Activated CD8-positive, alpha-beta memory T cell treated with anti-CD3 and anti-CD28 coated beads, Interleukin-2, amount 50 U/mL, for 4 hours (primary cell): ENCODE measurements at places on chromosomes 3 and 15.

DNA sequence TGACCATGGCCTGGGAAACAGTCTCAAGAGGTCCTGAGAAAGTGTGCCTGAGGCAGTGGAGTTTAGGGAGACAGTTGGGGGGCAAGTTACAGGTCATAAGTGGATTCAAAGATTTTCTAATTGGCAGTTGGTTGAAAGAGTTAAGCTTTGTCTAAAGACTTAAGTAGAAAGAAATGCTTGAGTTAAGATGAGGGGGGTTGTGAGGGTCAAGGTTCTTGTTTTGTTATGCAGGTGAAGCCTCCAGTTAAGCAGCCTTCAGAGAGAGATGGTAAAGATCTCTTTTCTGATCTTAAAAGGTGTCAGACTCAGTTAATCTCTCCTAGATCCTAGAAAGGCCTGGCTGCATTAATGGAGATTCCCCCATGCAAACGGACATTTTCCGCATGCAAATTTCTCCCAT lies 356.3 kb upstream of the C2CD4B start:
- DNase-seq, result no peak

GRCh38 chr3:133213937-133214336 lies 175.7 kb downstream of the TMEM108 start:
- no peak for DNase-seq

GRCh38 chr3:22366781-22367180 lies 615.8 kb upstream of the ZNF385D start:
- DNase-seq, result no peak

GRCh38 chr3:38588371-38588971 lies 61.0 kb downstream of the SCN5A start:
- no peak for DNase-seq

- no peak for DNase-seq
Observed at GRCh38 chr3:126309165-126309564, 48.0 kb downstream of the KLF15 start.

GRCh38 chr3:111748132-111748531 lies 110.9 kb upstream of the PHLDB2 start:
- no peak for DNase-seq

DNA sequence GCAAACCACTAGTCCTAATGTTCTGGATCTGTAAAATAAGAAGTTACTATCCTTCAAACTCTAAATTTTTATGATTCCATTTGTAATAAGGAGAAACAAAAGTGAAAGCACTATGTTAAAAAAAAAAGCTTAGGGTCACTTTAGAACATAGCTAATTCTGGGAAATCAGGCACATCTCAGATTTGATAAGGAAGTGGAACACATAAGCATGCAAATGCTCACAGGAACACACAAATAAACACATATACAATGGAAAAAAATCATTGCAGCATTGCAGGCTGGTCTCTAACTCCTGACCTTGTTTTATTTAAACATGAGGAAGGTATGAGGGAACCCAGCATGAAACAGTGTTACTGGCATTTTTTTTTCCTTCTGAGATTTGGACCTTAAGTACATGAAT lies 63.2 kb upstream of the TNFSF10 start:
- DNase-seq, result no peak

DNA sequence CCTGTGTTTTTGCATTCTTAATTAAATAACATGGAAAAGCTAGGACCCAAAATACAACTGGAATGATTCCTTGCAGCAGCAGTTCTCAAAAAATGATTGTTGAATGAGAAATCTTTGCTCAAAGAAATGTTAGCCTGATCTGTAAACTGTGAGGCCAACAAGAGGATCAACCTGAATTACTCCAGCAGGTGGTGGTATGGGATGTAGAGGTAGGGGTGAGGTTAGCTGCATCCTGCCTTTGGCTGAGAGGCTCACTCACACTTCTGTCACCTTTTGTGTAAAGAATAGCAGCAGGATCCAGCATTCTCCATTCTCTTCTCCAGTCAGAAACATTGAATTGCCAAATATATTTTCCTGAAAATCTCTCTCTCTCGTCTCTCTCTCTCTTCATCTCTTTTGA lies 26.5 kb upstream of the FAM98B start:
- no peak for DNase-seq

GRCh38 chr3:67386451-67386850 lies 268.0 kb downstream of the SUCLG2 start:
- no peak for DNase-seq

- DNase-seq, result no peak
Observed at GRCh38 chr15:43052860-43053259, 53.0 kb downstream of the UBR1 start.

GRCh38 chr15:39685999-39686613 lies 96.5 kb downstream of the FSIP1 start:
- peak; percentile 22 for DNase-seq

DNA sequence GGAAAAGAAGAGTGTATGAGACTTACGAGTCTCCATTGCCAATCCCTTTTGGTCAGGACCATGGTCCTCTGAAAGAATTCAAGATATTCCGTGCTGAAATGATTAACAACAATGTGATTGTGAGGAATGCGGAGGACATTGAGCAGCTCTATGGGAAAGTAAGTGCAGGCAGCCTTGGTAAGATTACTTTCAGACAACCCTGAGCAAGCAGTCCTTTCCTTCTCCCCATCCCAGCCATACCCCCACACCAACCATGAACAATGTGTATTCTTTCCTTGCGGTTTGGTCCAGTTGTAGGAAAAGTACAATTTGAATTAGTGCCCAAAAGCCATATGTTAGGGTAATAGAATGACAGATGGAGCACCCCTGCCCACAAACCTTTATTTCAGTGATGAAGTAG lies 5.6 kb downstream of the TSEN2 start:
- no peak for DNase-seq

DNA sequence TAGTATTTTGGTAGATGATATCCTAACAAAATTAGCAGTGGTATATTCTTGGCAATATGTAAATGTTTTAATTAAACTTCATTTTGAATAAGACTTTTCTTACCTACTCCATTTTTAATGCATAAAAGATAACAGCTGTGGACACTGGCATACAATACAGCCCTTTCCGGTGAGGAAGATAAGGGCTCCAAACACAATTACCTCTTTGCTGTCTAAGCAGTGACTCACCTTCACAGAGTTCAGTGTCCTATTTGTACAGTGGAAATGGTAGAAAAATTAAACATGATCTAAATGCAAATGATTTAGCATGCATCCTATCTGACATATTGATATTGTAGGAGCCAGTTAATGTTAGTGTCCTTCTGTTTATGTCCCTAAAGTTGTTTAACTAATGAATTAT lies 969.4 kb downstream of the PLOD2 start:
- no peak for DNase-seq

- no peak for DNase-seq
Observed at GRCh38 chr15:90209591-90209990, 8.5 kb downstream of the SEMA4B start.

- no peak for DNase-seq
Observed at GRCh38 chr3:98588065-98588464, 5.3 kb downstream of the CPOX start.

- DNase-seq, result no peak
Observed at GRCh38 chr15:56468401-56468800, 3.5 kb upstream of the MNS1 start.

GRCh38 chr15:41943543-41944312 lies 28.6 kb downstream of the EHD4 start:
- DNase-seq, result no peak

DNA sequence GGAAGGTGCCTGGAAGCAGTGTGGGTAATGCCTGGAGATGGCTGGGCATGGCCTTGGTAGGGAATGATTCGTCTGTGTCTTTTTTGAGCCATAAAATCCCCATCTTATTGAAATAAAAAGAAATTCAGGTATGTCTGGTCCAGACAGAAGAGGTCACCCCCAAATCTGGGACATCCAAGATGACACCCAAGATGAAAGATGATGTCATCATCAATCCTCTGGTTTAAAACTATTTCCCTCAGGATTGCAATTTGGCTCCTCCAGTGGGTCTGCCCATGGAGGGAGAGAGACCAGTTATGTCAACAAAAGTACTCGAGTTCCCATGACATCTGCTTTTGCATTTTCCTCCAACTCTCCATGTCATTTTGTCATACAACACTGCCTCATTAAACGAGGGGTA lies 16.7 kb upstream of the CCR9 start:
- DNase-seq, result no peak

GRCh38 chr15:63609448-63609847 lies 12.3 kb downstream of the FBXL22 start:
- no peak for DNase-seq

GRCh38 chr3:33317963-33318709 lies 40.9 kb downstream of the FBXL2 start:
- no peak for DNase-seq

DNA sequence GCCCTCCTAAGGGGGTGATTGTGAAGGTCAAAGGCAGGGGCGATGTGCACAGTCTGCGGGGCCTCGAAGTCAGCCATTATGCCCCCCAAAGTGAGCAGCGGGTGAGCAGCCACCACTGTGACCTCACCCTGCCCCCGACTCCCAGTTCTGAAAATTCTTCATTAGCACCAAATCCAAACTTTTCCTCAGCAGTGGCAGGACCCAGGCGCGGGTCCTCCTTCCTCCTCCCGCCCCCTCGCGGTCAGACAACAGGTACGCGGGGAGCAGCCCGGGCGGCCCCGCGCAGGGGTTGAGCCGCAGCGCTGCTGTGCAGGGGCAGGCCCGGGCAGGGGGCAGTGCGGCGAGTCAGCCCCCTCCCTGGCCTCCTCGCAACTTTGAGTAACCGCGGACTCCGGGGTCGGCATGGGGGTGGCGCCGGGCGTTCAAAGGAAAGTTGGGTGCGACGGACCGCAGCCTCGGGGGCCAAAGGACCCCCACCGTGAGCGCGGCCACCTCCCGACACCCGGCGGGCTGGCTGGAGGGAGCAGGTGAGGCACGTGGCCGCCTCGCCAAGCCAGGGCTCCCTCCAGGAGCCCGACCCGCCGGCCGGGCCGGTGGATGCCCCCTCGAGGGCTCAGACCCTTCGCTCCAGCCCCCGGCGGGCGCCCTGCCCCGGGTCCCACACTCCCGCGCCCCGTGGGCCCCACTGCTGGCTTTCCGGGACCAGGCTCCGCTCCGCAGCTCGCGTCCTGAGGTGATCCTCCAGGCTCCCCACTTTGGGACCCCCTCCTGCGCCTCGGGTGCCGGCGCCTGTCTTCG lies 49.4 kb upstream of the CCDC174 start:
- DNase-seq, result no peak

DNA sequence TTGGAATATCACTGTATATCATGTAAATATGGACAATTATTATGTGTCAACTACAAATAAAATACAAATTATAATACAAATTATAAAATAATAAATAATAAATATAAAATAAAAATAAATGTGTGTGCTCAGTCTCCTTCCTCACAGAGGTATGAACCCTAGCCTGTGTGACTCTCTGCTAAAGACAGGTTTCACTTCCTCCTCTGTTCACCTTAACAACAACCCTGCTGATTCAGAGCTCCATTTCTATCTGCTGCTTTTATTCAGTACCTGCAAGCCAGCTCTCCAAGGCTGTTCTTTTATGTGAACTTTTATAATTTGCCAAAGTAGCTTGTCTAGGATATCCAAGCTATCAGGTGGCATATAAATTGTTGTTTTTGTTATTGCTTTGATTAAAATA lies 610.7 kb upstream of the GRM7 start:
- DNase-seq, result no peak

GRCh38 chr15:64163659-64164362 lies 989 bp upstream of the PPIB start:
- no peak for DNase-seq

- no peak for DNase-seq
Observed at GRCh38 chr3:127037418-127037841, 54.5 kb downstream of the PLXNA1 start.

GRCh38 chr3:141384157-141384556 lies 15.9 kb downstream of the ZBTB38 start:
- no peak for DNase-seq

DNA sequence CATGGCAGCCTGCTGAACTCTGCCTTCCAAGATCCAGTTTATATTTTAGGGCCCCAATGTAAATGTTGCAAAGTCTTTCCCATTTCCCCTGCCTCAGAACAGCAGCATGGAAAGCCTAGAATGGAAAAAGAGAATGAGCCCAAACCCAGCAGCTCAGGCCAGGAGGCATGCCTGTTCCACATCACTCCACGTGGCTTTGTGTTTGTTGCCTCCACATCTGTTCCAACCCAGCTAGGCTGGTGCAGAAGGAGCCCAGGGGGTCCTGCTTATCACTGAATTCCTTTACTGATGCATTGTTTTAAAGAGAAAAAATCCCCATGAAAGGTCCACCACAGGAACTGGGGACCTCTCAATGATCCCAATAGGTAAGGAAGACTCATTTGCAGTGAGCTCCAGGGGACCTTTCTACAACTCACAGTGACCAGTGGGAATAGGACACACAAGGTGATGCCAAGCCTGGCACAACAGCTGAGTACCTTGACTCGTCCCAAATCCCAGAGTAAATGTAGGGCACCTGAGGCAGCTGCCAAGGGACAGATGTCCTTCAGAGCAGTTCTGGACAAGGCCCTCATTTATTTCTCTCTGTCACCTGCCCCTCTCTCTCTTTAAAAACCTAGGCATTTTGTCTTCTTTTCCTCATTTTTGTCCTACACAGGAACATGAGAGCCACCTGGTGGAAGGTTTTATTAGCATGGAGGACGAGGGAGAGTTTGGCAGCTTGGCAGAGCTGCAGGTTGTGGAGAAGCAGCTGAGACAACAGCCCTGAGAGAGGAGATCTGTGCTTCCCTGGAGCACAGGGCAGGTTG lies 41.7 kb upstream of the ADAMTS17 start:
- DNase-seq, result no peak

GRCh38 chr3:149373235-149374125 lies 4.0 kb downstream of the TM4SF1 start:
- DNase-seq, result no peak

- no peak for DNase-seq
Observed at GRCh38 chr3:76585794-76586392, 454.0 kb upstream of the ROBO2 start.

DNA sequence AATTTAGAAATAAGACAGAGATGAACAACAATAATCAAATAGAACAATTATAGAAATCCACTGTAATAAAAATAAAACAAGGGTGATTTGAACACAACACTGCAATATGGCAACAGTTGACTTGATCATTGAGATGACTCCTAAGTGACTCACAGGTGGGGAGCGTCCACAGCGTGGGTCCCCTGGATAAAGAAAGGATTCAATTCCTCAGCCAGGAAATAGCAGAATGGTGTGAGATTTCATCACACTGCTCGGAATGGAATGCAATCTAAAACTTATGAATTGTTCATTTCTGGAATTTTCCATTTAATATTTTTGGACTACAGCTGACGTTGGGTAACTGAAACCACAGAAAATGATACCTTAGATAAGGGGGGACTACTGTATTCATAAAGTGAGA lies 82.0 kb downstream of the CNTN3 start:
- DNase-seq, result no peak

- no peak for DNase-seq
Observed at GRCh38 chr3:133249490-133249889, 150.4 kb upstream of the BFSP2 start.

DNA sequence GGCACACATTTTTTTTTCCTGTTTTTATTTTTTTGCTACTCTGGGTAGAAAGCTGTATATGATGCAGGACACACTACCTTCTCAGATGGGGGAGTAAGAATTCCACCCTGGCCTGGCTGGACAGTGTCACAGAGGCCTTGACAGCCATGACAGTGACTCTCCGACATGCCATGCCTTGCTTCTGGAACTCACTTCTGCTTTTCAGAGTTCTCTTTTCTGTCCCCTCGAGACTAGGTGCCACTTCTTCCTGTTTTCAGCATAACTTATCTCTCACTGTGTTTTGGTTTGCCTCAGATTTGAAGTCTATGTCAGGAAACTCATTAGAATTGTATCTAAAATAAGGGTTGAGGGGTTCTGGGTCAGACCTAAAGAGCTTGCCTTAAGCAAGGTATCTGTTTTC lies 69.1 kb upstream of the SEC13 start:
- no peak for DNase-seq
